Activated T-cell treated with anti-CD3 and anti-CD28 coated beads for 1 hour (primary cell): ENCODE measurements at places on chromosomes 7 and 10.

DNA sequence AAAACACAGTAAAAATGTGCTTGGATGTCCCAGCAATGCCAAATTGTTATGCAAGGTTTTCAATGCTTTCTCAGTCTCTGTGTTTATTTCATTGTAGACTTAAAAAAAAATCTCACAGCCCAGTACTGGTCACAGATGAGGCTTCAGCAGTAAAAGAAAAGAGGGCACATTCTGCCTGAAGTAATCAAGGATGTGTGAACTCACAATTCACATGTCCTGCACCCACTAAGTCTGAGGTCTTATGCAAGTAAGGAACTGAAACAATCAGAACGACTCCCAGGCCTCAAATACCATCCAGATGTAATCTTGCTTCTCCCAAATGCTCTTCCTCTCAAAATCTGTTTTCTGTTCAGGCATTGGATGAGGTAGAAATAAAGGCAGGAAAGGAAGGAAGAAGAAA, 33.7 kb downstream of the ADRB1 start:
- no peak for DNase-seq

DNA sequence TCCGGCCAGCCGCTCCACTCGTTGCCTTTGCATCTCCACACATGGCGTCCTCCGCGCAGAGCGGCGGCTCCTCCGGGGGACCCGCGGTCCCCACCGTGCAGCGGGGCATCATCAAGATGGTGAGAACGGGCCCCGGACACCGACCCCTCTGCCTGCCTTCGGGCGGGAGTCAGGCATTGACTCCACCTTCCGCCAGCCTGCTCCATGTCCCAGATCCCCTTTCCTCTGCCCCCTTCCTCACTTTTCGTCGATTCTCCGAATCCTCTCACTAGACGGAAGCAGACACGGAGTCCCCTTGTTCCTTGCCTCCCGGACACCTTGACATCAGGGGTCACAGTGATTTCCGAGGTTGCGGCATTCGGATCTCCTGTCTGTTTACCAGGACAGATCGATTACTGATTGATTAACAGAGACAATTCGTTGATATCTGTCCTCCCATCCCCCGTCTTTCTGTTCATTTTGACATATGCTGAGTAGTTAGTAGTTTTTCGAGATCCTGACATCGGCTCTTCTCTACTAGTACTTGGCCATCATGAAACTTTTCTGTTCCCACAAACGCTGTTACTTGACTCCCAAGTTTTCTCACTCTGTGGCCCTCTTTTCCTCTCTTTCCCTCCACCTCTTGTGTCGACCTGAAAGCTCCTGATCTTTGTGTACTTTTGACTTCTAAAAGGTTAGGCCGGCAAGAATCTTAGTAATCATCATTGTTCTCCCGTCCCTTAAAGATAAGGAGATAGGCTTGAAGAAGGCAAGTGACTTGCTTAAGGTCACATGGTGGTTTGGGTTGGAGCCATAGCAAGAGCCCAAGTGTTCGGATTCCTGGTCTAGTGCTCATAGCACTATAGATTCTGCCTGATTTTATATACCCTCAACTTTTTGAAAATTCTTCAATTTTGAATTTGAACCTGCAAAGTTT, 597 bp downstream of the SND1 start:
- DNase-seq: no peak

- DNase-seq: no peak
Observed at GRCh38 chr10:28316696-28317095, 13.8 kb upstream of the MPP7 start.

- DNase-seq: no peak
Observed at GRCh38 chr7:98719396-98719795, 102.3 kb downstream of the NPTX2 start.

GRCh38 chr7:70616211-70616610, 515.7 kb upstream of the GALNT17 start:
- DNase-seq: no peak

DNA sequence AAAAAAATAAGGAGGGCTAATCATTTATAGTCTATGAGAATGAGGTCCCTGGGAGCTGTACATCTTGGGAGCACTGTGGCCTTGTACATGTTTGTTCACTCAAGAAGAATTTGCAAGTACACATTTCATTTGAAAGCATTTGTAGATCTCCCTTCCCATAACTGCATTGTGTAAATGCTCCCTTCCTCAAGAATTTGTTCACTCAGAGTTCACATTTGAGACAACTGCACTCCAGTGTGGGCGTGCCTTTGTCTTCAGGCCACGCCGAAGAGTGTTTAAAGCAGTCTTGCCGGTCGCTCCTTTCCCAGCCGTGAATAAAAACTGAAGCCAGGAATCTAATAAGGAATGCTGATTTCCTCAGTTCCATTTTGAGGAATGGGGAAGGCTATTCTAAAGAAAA, 291.1 kb upstream of the LYZL1 start:
- no peak for DNase-seq

DNA sequence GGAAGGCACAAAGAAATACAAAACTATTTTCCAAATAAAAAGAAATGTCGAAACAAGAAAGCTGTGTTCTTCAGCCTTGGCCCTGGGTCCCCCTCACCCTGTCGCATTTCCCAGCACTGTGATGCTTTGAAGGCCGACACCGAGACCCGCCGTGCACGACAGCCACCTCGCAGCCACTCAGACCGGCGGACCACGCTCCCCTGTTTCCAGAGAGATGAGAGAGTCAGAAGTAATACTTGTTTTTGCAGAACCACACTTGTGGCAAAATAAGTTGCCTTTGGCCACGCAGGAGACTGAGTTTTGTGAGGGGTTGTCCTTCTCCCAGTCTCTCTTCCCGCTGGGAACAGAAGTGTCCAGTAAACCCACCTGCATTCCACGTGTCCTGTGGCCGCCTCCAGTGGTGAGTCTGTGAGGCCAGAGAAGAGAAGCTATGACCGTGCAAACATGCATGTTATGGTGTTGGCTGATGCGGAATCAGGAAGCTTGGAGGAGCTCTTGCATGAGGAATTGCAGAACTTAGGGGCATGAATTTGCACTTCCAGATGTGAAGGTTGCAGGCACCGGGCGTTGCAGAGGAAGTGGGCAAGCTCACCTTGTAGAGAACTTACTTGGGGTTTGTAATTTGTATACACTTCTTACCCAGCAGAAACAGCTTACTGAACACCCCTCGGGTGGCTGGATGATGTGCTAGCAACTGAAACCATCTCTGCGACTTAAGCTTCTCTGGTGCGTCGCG, 194.5 kb downstream of the EBF3 start:
- no peak for DNase-seq

- DNase-seq: no peak
Observed at GRCh38 chr7:139830782-139831501, 1.9 kb downstream of the TBXAS1 start.

DNA sequence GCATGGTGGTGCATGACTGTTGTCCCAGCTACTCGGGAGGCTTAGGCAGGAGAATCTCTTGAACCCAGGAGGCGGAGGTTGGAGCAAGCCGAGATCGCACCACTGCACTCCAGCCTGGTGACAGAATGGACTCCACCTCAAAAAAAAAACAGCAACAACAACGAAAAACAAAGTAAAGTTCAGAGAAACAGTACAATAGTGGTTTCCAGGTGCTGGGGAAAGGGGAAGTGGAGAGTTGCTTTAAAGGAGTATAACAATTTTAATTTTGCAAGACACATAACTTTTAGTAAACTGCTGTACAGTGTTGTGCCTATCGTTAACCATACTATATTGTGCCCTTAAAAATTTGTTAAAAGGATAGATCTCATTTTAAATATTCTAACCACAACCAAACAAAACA, 662.7 kb upstream of the POT1 start:
- no peak for DNase-seq

GRCh38 chr7:32611201-32612099, 116.2 kb downstream of the AVL9 start:
- no peak for DNase-seq

GRCh38 chr10:44368637-44369036, 16.3 kb downstream of the CXCL12 start:
- no peak for DNase-seq

- no peak for DNase-seq
Observed at GRCh38 chr10:109861081-109861480, 62.2 kb downstream of the XPNPEP1 start.

DNA sequence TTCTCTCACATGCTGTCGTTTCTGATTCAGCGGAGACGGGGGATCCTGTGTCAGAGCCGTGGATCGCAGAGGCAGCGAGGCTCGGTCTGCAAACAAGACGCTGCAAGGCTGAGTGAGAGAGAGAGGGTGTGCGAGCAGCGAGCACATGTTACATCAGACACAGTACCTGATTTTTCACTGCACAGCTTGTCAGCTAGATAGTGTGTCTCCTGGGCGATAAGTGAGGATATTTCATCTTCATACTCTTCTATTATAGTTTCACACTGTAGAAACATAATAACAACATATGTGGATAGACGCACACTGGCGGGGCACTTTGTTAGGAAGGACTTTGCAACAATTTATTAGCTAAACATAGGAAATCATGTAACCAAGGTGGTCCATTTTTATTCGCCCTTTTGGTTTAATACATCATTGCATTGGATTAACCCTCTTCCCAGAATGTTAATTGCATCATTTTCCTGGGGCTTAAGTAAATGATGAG, 39.5 kb downstream of the CNPY1 start:
- no peak for DNase-seq

DNA sequence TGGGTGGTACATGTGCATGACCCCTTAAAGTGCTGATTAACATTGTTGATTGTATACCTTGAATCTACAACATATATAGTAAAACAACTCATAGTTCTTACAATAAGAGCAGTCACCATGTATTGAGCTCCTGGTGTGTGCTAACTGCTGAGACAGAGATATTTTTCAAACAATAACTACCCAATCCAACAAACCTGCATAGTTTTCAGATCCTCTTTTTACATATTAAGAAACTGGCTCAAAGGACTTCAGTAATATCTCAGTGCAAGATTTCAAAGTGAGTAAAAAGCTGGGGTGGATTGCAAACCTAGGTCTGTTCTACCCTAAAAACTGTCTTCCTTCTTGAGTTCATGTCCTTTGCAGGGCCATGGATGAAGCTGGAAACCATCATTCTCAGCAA, 272.2 kb downstream of the SNX13 start:
- no peak for DNase-seq

DNA sequence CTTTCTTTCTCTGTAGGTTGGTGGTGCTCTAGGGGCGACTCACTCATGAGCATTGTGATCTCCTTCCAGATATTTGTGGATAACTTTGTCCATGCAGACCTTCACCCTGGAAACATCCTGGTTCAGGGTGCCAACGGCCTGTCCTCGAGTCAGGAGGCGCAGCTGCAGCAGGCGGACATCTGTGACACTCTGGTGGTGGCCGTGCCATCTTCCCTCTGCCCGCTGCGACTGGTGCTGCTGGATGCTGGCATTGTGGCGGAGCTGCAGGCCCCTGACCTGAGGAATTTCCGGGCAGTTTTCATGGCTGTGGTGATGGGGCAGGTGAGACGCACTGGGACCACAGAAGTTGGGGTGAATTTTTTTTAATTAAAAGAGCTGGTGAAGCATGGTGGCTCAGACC, 9.6 kb upstream of the NDUFB2 start:
- DNase-seq: no peak

GRCh38 chr10:97207131-97207530, 21.4 kb upstream of the SLIT1 start:
- DNase-seq: no peak

- DNase-seq: no peak
Observed at GRCh38 chr10:3835770-3836169, 50.8 kb upstream of the KLF6 start.

DNA sequence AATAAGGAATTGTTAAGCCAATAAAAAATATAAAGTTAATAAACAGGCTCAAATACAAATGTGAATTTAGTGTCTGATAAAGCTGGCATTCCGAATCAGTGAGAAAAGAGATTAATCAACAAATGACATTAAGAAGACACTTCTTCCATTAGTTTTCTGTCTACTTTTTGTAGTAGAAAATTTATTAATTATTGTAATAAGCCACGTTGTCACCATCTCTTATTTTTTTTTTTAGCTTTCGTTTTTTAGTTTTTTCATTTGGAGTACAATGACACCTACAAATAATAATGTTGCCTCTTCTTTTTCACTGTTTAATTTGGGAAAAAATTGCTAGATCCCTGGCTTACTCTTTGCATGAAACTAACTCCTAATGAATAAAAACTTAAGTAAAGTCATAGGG, 46.8 kb upstream of the STEAP1B start:
- no peak for DNase-seq

GRCh38 chr10:59894114-59894513, 12.2 kb downstream of the CCDC6 start:
- DNase-seq: no peak

- no peak for DNase-seq
Observed at GRCh38 chr7:85289279-85289678, 102.4 kb upstream of the SEMA3D start.

DNA sequence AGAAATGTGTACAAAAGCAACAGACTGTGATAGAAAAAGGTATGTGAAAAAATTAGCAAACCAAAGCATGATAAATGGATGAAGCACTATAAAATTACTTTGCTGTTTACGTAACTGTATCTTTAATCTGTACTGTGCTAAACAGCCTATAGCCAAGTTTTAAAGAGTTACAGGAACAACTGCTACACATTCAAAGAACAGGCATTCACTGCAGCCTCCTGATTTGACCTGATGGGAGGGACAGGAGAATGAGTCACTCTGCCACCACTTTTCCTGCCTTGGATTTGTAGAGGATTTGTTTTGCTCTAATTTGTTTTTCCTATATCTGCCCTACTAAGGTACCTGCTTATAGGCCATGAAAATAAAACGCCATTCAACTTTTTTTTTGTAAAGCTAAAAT, 116.1 kb downstream of the FANK1 start:
- DNase-seq: no peak

GRCh38 chr7:50351267-50351666, 46.8 kb downstream of the IKZF1 start:
- DNase-seq: no peak

- DNase-seq: no peak
Observed at GRCh38 chr10:19651549-19651948, 164.7 kb upstream of the PLXDC2 start.
